ENCODE measurements at places on chromosomes 2 and 18.

- DNase-seq, result no peak
These were observed 1686.7 kb upstream of the LRRTM1 start for GRCh38 chr2:81991282-81991681.

GRCh38 chr2:231452799-231453508 is 11.3 kb downstream of the NCL start:
- DNase-seq, result no peak

GRCh38 chr2:106272216-106272807 is 78.2 kb upstream of the UXS1 start:
- DNase-seq, result no peak

- DNase-seq, result no peak
These were observed 199.0 kb downstream of the LPIN1 start for GRCh38 chr2:11945139-11946126.

- no peak for DNase-seq
These were observed 46.9 kb downstream of the CCBE1 start for GRCh38 chr18:59650266-59650820.

DNA sequence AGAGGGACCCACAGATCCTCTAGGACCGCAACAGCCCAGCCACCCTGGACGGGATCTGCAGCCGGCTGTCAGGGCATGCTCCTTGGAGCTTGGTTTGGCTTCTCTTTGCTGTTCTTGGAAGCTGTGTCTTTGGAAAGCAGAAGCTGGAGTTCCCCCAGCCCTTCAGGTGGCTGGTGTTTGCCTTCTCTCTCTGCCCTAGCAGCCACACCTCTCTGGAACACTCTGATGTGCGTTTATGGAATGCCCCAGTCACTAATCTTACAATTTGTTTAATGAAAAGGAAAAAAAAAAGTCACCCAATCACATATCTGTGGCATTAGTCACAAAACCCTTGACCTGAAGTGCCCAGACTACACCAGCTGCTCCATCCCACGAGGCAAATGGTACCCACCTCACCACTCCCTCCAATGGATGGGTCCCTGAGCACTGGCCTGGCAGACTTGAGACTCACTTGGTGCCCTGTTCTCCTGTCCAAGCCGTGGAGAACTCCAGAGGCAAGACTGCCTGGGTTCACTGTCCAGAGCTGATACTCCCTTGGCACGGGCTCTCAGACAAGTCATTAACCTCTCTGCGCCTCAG is 70.2 kb upstream of the DAPL1 start:
- no peak for DNase-seq

- peak; percentile 50 for DNase-seq
These were observed 31.5 kb upstream of the NFE2L2 start for GRCh38 chr2:177296040-177296439.

GRCh38 chr2:104375206-104375605 is 478.7 kb upstream of the POU3F3 start:
- no peak for DNase-seq

GRCh38 chr18:33581856-33582255 is 3.8 kb downstream of the ASXL3 start:
- DNase-seq, result no peak

- DNase-seq, result no peak
These were observed 13.6 kb downstream of the PTPN18 start for GRCh38 chr2:130369311-130369964.

GRCh38 chr2:57207191-57207590 is 839.4 kb upstream of the VRK2 start:
- no peak for DNase-seq

- no peak for DNase-seq
These were observed 1.7 kb upstream of the SERPINB7 start for GRCh38 chr18:63773551-63773950.

DNA sequence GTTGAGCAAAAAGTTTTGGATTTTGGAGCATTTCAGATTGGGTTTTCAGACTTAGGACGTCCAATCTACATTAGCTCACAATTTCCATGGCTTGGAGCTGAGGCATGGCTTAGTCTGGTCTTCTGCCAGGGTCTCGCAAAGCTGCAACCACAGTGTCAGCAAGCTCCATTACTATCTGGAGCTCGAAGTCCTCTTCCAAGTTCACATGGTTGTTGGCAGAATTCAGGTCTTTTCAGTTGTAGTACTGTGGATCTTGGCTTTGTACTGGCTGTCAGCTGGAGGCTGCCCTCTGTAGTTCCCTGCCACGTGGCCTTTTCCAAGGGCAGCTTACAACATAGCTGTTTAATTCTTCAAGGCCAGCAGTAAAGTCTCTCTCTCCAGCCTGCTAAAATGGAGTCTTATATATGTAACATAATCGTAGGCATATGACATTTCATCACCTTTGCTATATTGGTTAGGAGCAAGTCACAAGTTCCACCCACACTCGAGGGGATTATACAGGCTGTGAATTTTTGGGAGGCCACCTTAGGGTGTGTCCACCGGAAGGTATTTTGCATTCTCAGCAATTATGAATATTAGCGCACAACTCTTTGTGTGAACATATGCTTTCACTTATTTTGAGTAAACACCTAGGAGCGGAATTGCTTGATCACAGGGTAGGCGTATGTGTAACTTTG is 41.5 kb upstream of the EPC2 start:
- no peak for DNase-seq

- no peak for DNase-seq
These were observed 25.7 kb upstream of the LPIN1 start for GRCh38 chr2:11720752-11721151.

DNA sequence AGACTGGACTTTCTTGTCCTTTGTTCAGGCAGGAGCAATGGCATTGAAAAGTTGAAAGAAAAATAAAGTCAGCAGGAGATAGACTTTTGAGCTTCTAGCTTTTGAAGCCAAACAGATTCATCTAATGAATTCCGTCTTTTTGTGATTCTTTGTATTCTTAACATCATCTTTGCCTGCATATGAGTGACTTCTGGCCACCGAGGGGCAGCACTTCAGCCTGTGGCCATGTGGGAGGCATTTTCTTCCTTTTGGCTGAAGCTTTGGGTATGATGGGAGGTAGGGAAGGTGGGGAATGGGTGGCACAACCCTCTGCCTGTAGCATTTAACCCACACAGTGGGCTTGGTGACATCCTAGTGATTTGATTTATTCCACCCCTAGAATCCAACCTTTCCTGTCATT is 220.6 kb downstream of the SETBP1 start:
- DNase-seq, result no peak

DNA sequence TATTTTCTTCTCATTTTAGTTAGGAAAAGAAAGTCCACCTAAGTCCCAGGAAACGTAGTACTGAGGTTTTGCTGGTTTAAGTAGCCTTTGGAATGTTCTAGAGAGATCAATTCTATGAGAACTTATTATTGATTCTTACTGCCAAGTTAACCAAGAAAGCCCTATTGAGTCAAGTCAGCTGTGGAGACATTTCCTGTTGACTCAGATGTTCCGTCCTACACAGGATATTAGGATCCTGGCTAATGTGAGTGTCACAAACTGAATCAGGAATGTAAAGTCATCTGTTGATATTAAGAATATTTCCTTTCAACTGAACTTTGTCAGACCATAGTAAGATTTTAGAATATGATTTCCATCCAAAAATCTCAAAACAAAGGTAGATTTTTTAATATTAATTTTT is 654.3 kb downstream of the LRRTM4 start:
- no peak for DNase-seq

DNA sequence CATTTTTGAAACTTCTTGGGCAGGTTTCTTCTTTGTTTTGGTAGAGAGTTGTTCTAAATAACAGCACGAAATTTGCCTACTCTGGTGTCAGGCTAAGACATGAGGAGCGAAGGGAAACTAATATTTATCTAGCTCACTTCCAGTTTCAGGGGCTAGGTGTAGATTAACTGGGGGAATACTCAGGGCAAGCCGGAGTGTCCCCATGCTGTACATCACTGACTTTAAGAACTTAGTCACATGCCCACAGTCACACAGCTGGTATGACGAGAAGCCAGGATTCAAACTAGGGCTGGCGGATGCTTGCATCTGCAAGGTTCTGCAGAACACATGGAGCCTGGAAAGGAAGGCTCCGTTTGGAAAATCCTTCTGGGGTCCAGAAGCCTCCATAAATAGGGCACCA is 133.3 kb downstream of the ALPK2 start:
- DNase-seq, result peak; percentile 40

GRCh38 chr18:49610022-49610445 is 48.2 kb downstream of the LIPG start:
- no peak for DNase-seq

DNA sequence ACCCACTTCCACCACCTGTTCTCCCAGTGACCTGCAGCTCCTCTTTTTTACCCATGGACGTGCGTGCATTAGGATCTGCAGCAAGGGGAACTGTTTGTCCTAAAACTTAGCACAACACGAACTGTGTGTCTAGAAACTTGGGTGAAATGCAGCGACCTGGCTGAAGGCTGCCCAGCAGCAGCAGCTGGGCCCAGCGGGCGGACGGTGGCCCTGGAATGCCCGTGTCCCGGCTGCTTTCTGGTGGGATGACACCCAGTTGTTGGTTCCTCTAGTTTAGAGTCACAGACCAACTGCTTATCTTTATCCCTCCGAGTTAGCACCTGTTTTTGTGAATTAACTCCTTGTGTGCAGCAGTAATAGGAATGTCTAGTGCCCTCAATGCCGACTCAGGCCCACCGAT is 61.9 kb upstream of the PXDN start:
- no peak for DNase-seq

GRCh38 chr2:57759822-57760300 is 286.7 kb upstream of the VRK2 start:
- peak; percentile 61 for DNase-seq

DNA sequence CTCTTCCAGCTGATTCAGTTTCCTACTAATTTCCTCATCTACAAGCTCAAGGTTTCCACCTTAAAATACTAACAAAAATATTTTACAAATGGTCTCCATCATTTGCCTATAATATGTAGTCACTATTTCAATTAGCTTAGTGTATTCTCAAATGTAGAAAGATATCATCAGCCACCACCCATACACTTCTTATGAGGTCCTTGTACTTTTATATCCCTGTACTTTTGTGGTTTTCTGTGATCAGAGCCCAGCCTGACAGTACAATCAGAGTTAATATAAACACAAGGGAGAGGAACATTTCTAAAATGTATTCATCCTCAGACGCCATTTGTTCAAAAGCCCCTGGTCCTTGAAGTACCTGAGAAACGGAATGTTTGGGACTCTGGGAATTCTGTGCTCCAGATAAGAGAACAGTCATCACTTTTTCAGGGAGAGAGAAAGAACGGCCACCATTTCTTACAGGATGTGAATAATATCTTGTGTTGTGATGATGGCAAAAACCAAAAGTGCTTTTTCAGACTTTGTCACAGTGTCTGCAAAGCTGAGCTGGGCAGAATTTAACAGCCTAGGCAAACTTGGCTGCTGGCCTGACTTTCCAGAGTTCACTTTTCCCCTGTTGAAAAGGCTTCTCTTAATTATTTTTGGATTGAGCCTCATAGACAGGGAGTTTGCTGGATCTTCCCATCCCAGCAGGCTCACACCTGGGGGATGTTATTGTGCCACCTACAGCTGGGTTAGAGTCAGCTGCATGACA is 361.7 kb upstream of the ACVR2A start:
- no peak for DNase-seq

DNA sequence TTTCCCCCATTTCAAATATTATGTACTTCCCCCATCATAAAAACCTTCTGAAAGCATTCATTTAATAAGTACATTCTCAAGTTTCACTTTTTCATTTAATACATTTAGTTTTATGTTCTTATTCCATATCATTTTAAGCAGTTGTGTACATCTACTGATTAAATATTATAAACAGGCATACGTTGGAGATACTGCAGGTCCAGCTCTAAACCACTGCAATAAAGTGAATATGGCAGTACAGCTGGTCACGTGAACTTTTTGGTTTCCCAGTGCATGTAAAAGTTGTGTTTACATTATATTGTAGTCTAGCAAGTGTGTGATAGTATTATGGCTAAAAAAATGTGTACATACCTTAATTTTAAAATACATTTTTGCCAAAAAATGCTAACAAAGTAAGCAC is 48.7 kb downstream of the TET3 start:
- DNase-seq, result no peak

GRCh38 chr2:114254875-114255274 is 187.6 kb upstream of the DPP10 start:
- DNase-seq, result no peak

GRCh38 chr2:162065767-162066166 is 8.2 kb downstream of the DPP4 start:
- DNase-seq, result no peak
